Heart right ventricle (tissue), 16 donors: ENCODE measurements at places on chromosomes 2 and 18. TPM values are rescaled to one million over a fixed set of nuclear protein-coding genes. Genes with fewer than 3 reads are reported as not detected.

SELENOI gene
- total RNA-seq = 15.7 TPM

SP3 gene
- 36.4 TPM for total RNA-seq

DNA sequence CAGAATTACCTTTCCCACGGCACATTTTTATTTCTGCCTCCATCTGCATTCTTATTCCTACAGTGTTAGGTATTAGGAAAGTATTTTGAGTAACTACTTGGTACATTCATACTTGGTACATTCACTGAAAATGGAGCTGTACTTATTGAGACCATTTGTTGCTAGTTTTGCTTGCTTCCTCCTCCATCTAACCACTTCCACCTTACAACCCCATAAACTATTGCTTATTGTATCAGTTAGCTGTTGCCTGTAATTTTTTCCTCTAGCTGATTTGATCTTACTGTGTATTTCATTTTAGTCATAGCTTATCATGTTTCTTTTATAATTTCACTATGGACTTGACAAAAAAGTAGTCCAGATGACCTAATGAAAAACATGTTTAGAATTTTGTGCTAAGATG is 50.7 kb downstream of the AFTPH start:
- no peak for DNase-seq

DNA sequence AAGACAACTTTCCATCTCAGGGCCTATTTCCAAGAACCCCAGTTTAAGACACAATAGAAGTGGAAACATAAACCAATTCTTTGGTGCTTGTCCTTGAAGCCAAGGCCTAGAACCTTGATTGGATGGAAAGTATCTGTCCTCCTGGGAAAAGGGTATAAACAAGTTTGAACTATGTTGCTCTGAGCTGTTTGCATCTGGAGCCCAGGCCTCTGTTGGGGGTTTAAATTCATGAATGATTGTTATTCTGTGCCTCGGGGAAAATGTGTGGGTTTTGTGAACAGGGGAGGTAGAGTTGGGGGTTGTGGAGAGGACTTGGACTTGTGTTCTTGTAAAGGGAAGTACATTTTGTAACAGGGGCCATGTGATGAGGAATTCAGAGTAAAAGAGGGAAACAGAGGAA is 406.1 kb downstream of the SLC4A3 start:
- DNase-seq = no peak

- no peak for DNase-seq
These were observed 168.8 kb downstream of the SH3RF3 start for GRCh38 chr2:109297566-109298490.

PROM2 gene
- total RNA-seq = 1.5 TPM

DNA sequence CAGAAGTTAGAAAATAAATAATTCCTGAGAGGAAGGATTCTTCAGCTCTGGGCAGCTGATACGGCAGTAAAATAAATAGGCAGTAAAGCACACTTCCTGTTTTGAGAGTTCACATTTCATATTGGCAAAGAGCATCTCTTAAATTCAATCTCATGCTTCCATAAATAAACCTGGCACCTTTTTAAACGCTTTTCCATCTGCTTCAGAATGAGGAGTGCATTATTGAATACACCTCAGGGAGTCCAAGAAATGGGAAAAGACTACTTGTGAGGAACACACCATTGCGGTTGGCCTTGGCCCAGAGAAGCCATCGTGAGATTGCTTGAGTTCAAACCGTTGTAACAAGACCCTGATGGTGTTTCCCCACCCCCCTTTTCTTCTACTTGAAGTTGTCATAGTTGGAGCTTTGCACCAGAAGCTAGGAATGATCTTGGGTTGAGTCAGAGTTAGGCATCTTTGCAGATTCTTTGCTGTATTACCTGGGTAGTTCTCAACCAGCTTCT is 123.9 kb downstream of the RDH14 start:
- no peak for DNase-seq

DNA sequence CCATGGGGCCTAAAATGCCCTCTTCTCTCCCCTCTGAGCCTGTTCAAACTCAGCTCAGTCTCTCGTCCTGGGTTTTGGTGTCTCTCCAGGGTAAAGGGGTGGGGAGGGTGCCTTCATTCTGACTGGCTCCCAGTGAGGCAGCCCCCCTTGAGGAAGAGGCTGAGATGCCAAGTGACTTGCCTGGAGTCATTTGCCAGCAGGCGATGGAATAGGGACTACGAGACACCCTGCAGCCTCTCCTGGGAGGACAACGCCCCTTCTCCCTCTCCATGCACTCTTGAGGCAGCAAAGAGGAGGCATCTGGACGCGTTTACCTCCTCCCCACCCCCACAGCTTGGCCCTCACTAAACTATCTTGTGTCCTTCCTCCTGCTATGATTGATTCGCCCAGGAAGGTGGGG is 760 bp upstream of the STON1 start:
- DNase-seq = no peak

GRCh38 chr2:8157621-8158430 is 524.0 kb upstream of the ID2 start:
- no peak for DNase-seq

- no peak for DNase-seq
These were observed 199.4 kb downstream of the ZEB2 start for GRCh38 chr2:144320491-144320890.

DNA sequence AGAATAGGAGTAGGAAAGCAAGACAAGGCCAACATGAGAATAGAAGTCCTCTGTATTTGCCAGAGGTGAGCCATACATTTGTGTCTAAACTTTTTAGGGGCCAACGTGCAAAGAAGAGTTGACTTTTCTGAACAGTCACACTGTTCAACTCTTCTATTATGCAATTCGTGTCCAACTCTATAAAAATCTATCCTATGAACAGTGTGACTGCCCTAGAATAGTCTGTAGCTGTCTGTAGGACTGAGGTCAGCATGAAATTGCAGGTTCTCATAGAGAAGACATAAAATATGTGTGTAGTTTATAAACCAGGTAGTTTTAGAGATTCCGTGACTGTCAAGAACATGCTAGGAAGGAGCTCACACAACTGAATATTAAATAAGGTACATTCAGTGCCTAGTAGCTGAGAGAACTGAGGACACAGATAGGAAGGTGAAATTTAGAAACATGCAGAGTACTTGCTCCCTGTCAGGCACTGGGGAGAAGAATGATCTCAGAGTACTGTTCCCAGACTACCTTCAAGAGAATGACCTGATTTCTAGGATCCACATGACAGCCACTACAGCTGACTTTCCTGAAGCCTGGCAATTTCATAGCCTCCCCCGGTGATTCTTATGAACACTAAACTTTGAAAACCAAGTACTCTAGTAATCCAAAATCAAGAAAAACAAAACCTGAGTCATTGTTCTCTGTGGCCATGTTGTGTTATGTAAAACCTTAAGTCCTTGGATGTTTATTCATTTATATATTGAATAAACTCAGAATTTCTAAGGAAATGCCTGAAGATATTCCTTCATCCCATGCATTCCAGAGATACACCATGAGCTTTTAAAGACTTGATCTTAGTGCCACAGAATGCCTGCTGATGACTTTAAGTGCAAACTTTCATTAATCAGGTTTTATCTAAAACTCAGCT is 201.5 kb upstream of the BOD1L2 start:
- no peak for DNase-seq

GRCh38 chr2:230444832-230445231 is 28.8 kb downstream of the SP100 start:
- no peak for DNase-seq

DNA sequence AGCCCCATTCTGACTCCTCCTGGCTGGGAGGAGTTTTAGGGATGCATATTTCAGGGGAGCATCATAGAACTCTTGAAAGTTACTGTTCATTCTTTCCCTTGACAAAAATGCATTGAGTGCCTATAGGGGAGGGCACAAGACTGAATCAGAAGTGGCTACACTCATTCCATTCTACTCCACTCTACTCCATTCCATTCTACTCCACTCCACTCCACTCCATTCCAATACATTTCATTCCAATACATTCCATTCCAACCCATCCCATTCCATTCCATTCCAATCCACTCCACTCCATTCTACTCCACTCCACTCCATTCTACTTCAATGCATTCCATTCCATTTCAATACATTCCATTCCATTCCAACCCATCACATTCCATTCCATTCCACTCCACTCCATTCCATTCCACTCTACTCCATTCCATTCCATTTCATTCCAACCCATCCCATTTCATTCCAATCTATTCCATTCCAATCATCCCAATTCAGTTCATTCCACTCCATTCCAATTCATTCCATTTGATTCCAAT is 110.8 kb downstream of the LOXHD1 start:
- no peak for DNase-seq

DNA sequence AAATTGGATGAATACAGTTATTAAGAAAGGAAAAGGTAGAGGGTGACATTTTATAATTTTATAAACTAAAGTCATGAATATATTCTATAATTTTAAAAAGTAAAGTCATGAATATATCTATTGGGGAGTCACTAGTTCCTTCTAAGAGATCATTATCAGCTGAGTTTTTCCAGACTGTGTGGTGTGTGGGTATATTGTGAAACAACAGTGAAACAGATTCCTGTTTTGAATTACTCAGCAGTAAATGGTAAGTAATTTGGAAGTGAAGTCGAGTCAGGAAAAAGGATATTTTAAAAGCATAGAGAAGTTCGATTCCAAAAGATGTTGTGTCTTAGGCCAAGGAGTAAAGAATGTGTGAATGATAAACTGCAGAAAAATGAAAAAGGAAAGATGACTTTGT is 1018.2 kb upstream of the NXPH2 start:
- DNase-seq = no peak

GRCh38 chr18:78596794-78597345 is 382.7 kb upstream of the SALL3 start:
- DNase-seq = no peak

DLX2 gene
- not detected for total RNA-seq

- no peak for DNase-seq
These were observed 98.0 kb downstream of the TRABD2A start for GRCh38 chr2:84782717-84783442.

DNA sequence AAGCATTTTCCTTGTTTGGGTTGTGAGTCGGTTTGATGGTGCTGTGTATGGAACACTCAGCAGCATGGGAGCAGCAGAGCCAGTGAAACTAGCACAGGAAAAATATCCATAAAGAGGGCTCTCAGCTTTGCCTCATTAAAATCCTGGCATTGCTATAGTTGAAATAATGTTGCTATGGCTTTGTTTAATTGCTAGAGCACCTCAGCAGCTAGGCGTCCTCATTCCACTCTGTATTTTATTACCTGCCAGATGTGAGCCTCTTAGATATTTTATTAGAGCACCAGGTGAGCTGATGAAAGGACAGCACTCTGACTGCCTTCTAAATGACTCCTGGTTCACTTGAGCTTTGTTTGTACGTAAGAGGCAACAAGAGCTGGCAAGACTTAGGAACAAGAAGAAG is 232.4 kb downstream of the MTX2 start:
- DNase-seq = no peak

HPCAL1 gene
- total RNA-seq = 15.8 TPM

DNA sequence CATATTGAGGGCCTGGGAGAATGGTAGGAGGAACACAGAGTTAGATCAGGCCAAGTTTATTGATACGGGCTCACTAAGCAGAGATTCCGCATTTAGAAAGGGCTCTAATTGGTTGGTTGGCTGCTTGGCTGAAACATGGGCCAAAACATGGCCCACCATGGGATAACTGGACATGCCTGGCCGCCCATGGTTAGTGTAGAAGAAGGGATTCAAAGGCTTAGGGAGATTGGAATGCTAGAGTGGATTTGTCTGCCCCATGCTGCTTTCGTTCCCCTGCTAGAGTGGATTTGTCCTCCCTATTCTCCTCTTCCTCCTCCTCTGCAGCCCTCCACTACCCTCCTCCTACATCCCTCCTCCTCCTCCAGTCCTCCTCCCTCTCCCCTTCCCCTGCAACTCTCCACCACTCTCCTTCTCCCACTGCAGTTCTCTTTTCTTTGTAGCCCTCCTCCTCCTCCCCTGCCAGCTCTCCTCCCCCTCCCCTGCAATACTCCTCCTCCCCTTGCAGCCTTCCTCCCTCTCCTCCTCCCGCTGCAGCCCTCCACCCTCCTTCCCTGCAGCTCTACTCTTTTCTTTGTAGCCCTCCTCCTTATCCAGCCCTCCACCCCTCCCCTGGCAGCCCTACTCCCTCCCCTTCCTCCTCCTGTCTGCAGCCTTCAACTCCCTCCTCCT is 17.2 kb downstream of the BOK start:
- no peak for DNase-seq

GRCh38 chr2:80001701-80002101 is 302.9 kb downstream of the LRRTM1 start:
- DNase-seq = no peak

- DNase-seq = no peak
These were observed 15.0 kb downstream of the SLC3A1 start for GRCh38 chr2:44290261-44290660.

- no peak for DNase-seq
These were observed 160.1 kb downstream of the RTP5 start for GRCh38 chr2:242029422-242030225.

DNA sequence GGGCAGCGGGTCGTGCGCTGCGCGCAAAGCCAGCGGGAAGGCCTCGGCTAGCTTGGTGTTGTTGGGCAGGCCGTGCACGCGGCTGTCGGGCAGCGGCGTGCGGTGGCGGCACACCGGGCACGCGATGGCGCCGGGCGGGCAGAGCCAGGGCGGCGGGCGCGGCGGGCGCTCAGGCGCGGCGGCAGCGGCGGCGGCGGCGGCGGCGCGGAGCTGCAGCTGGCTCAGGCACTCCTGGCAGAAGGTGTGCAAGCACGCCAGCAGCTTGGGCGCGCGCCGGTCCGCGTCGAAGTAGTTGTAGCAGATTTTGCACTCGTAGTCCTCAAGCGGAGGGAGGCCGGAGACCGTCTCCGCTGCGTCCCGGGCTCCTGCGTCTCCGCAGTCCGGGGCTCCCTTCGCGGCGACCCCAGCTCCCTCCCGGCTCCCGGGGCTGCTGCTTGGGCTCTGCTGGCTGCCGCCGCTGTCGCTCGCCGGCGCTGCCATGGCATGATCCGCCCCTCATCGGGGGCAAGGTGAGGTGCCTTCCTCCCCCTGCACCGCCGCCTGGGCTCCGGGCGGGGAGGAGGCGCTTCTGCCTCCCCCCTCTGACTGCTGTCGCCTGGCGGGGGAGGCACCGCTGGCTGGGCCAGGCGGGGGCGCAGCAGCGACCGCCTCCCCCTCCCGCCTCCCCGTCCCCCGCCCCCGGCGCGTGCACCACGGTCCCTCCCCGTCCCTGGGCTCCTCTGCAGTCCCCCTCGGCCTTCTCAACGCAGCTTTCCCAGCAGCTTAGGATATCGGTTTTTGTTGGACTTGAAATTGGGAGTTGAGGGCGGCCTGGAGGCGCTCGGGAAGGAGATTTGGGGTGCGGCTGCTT is 21.0 kb upstream of the PAX3 start:
- DNase-seq = no peak

DNA sequence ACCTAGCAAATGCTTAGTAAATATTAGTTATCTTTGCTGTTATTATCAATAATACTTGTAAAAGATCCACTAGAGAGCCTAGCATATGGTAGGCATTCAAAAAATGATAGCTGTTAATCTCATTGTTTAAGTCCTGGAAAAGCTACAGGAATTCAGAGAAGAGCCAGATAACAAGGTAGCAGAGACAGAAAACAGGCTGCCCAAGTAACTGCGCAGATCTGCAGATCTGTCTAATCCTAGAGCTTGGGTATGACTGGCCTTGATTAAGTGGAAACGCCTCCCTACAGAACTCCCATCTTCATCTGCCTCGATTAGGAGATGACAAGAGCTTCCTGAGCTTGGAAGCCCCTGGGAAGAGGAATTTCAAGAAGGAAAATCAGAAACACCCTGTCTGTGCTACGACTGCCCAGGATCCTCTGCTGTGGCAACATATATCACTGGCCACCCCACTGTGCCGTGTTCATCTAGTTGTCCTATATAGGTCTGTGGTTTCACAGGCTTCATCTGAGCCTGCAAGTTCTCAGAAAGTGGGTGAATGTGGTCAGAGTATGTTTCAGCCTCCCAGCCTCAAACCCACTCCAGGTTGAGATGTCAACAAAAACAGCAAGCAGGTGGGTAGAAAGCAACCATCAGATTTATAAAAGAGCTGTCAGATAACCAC is 151.5 kb upstream of the PKDCC start:
- no peak for DNase-seq

ALK gene
- total RNA-seq = 0.08 TPM
